ENCODE measurements at places on chromosomes 12 and 14.

- no peak for DNase-seq
- no peak overlapping the region for H3K27ac ChIP-seq
- peaks cover 38% of the 10 kb centered on the region for H3K36me3 ChIP-seq
- H3K27me3 ChIP-seq, result no peaks in the 10 kb centered on the region
These were observed 27.5 kb downstream of the RFLNA start for GRCh38 chr12:124322271-124322998.

DNA sequence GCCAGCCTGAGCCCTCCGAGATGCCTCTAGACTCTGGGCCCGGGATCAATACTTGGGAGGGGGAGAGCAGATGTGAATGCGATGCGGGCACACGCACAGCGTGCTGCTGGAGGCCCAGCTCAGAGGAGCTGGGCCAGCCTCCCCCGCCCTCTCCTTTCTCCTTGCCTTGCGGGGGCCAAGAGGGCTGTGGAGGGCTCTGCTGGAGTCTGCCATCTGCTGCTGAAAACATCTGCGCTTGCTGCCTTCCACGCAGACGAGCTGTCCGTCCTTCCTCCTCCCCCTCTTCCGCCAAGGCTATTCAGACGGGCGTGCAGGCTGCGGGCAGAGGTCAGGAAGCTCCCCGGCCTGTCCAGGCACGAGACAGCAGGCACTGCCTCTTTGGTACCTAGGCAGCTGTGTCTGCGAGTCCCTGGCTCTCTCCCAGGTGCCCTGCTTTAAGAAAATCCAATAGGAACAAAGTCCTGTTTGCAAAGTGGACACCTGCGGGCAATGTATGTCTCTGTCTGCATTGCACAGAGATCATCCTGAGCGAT lies 75.2 kb downstream of the SPRING1 start:
- no peaks in the 10 kb centered on the region for H3K36me3 ChIP-seq
- no peaks in the 10 kb centered on the region for H3K4me1 ChIP-seq
- no peak overlapping the region for H3K27ac ChIP-seq
- H3K27me3 ChIP-seq, result no peaks in the 10 kb centered on the region

- no peak overlapping the region for H3K27ac ChIP-seq
- no peaks in the 10 kb centered on the region for H3K27me3 ChIP-seq
- H3K4me1 ChIP-seq, result no peaks in the 10 kb centered on the region
- no peak for DNase-seq
- no peak overlapping the region for H3K4me3 ChIP-seq
These were observed 85.4 kb upstream of the HIF1A start for GRCh38 chr14:61609884-61610283.

GRCh38 chr14:26730929-26731618 lies 133.2 kb upstream of the NOVA1 start:
- no peaks in the 10 kb centered on the region for H3K27me3 ChIP-seq
- no peak overlapping the region for H3K27ac ChIP-seq
- no peaks in the 10 kb centered on the region for H3K36me3 ChIP-seq
- DNase-seq, result no peak
- no peaks in the 10 kb centered on the region for H3K4me1 ChIP-seq

DNA sequence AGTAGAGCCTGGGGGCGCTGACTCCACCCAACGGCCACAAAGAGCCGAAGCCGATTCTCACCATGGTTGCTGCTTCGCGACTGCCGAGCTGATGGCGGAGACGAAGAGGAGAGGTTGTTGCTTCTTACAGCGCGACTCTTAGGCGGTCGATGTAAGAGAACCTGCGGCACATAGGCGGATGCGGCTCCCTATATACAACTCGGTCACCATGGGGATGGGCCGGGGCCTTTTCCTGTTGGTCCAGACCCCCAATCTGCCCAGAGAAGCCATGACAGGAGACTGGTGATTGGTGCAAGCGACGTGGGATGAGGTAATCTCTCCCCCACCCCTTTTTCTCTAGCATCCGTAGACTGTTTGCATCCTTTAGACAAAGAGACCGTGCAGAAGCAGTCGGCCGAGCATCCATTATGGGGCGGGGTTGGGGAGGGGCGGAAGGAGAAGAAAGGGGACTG lies at the start of gene TUBA1A:
Gene TUBA1A (minus strand): TSS at position 165 of the 452 bp plus-strand sequence. CDS start 101 bp downstream, at position 64.
- H3K4me1 ChIP-seq, result peaks cover 7% of the 10 kb centered on the region
- H3K36me3 ChIP-seq, result peaks cover 17% of the 10 kb centered on the region
- H3K4me3 ChIP-seq, result peak within 1 kb of the TSS; percentile 97
- H3K27me3 ChIP-seq, result no peaks in the 10 kb centered on the region

DNA sequence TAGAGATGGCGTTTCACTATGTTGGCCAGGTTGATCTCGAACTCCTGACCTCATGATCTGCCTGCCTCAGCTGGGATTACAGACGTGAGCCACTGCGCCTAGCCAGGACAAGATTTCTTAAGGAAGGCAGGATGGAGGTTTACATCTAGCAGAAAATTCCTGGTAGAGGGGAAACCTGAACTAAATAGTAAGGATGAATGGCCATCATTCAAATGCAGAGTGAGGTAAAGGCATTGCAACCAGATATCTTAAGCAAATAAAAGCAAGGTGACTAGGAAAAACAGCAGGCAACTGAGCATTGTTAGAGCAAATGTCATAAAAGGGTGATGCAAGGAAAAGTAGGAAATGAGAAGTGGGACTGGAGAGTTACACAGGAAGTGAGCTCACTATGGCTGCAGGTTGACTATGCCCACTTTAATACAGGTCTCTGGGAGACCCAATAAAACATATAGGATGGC lies 133.0 kb downstream of the SOX5 start:
- no peaks in the 10 kb centered on the region for H3K27me3 ChIP-seq
- H3K27ac ChIP-seq, result no peak overlapping the region
- no peak overlapping the region for H3K4me3 ChIP-seq
- no peaks in the 10 kb centered on the region for H3K4me1 ChIP-seq

DNA sequence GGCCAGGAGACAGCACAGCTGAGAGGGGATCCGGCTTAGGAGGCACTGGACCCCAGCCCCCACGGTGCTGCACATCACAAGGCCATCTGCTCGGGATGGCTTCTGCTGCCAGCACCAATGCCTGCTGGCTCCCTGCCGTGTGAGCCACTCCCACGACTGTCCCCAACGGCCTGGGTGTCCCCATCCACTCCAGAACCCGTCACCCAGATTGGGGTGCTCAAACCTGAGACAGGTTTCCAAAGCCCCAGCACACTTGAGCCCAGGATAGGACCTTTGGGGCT lies 102.4 kb downstream of the RFLNA start:
- H3K4me1 ChIP-seq, result peaks cover 22% of the 10 kb centered on the region
- H3K27me3 ChIP-seq, result no peaks in the 10 kb centered on the region
- peak overlapping the region; percentile 90 for H3K27ac ChIP-seq
- H3K4me3 ChIP-seq, result no peak overlapping the region

- no peaks in the 10 kb centered on the region for H3K27me3 ChIP-seq
- H3K4me3 ChIP-seq, result no peak overlapping the region
- no peaks in the 10 kb centered on the region for H3K36me3 ChIP-seq
- no peak overlapping the region for H3K27ac ChIP-seq
These were observed 31.9 kb downstream of the TSPAN19 start for GRCh38 chr12:85004204-85004603.

GRCh38 chr14:22888662-22889061 lies 5.6 kb downstream of the REM2 start:
- peaks cover 3% of the 10 kb centered on the region for H3K4me1 ChIP-seq
- no peak for DNase-seq
- no peaks in the 10 kb centered on the region for H3K27me3 ChIP-seq
- H3K27ac ChIP-seq, result no peak overlapping the region

- H3K4me3 ChIP-seq, result no peak overlapping the region
- H3K4me1 ChIP-seq, result no peaks in the 10 kb centered on the region
- no peak for DNase-seq
These were observed 75.9 kb downstream of the DUSP16 start for GRCh38 chr12:12486661-12487240.

DNA sequence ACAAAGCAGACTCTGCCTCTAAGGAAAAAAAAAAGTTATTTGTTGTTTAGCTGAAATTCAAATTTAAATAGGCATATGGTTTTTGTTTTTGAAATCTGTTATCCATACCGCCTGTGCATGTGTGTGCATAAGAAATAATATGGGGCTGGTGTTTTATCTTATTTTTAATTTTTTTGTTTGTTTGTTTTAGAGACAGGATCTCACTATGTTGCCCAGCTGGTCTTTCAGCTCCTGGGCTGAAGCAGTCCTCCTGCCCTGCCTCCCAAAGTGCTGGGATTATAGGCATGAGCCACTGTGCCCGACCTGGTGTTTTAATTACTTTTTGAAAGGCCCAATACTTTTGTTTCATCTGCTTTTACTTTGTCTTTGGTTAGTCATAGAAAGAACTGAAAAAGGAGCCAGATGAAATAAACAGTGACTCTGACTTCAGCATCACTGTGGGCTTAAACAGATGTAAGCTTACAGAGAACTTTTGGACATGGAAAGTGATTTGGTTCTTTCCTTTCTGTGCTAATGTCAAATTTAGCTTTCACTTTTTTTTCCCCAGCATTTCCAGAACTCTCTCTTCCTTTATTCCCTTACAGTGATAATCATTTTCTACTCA lies 37.2 kb downstream of the SUPT16H start:
- H3K27ac ChIP-seq, result no peak overlapping the region
- DNase-seq, result no peak
- no peaks in the 10 kb centered on the region for H3K27me3 ChIP-seq
- H3K4me1 ChIP-seq, result no peaks in the 10 kb centered on the region
- H3K4me3 ChIP-seq, result no peak overlapping the region

DNA sequence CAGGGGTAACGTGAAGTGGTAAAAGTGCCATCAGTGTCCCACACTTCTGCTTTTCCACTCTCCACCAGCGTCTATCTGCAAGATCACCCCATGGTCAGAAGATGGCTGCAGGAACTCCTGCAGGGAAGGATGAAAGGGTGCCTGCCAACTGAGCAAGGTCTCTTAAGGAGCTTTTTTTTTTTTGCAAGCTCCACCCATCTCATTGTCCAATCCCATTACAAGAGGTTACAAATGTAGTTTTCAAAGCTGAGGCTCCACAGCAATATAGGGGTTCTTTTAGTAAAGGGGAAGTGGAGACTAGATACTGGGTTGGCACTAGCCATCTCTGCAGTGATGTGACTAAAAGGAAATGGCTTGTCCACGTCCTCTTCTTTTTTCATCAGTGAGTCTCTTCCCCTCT lies 5.9 kb upstream of the BHLHE41 start:
- H3K27me3 ChIP-seq, result no peaks in the 10 kb centered on the region
- no peak for DNase-seq
- no peak overlapping the region for H3K27ac ChIP-seq
- no peak overlapping the region for H3K4me3 ChIP-seq

GRCh38 chr14:96663491-96664067 lies 133.6 kb upstream of the VRK1 start:
- H3K4me1 ChIP-seq, result no peaks in the 10 kb centered on the region
- no peak overlapping the region for H3K27ac ChIP-seq
- no peaks in the 10 kb centered on the region for H3K27me3 ChIP-seq
- H3K36me3 ChIP-seq, result no peaks in the 10 kb centered on the region

- no peaks in the 10 kb centered on the region for H3K27me3 ChIP-seq
- no peaks in the 10 kb centered on the region for H3K36me3 ChIP-seq
- H3K4me3 ChIP-seq, result no peak overlapping the region
- no peak for DNase-seq
- no peaks in the 10 kb centered on the region for H3K4me1 ChIP-seq
- H3K27ac ChIP-seq, result no peak overlapping the region
These were observed 240.9 kb downstream of the DPF3 start for GRCh38 chr14:72653026-72653425.

- H3K36me3 ChIP-seq, result peaks cover 22% of the 10 kb centered on the region
- H3K27me3 ChIP-seq, result no peaks in the 10 kb centered on the region
- H3K4me3 ChIP-seq, result no peak overlapping the region
These were observed 110.0 kb downstream of the ESR2 start for GRCh38 chr14:64184103-64184729.

GRCh38 chr12:25052196-25052913 lies 103.5 kb upstream of the BCAT1 start:
- H3K27me3 ChIP-seq, result no peaks in the 10 kb centered on the region
- H3K27ac ChIP-seq, result no peak overlapping the region
- peaks cover 2% of the 10 kb centered on the region for H3K4me1 ChIP-seq
- no peaks in the 10 kb centered on the region for H3K36me3 ChIP-seq
- no peak for DNase-seq

DNA sequence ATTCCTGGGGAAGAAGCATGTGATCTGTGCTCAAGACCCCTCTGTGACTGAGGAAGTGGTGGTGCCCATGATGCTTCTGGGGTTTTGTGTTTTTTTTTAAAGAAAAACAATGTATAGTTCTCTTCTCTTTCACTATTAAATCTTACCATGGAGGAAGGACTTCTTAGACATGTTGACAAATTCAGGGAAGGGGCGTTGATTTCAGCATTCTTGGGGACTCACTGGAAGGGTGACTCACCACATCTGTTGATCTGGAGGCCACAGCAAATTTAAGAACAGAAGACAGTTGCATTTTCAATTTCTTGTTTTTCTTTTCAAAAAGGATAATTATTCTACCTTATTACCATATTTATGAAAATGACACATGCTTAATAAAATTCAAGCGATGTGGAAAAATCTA lies 152.9 kb upstream of the RTL1 start:
- no peaks in the 10 kb centered on the region for H3K36me3 ChIP-seq
- H3K27ac ChIP-seq, result no peak overlapping the region

DNA sequence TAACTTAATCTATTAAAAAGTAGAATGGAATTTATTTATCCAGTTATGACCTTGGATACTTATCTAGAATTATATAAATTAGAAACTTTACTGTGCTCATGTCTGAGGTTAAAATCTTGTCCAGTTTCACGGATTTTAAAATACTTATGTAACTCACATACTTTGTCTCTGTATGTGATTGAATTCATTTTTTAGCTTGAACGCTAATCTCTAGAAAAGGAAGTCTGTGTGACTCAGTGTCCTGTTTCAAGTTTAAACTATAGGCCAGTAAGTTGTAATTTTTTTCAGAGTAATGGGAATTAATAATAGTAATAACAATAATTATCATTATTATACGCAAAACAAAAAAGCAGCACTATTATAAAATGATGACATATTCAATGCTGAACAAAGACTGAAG lies 168.6 kb downstream of the CPNE8 start:
- no peaks in the 10 kb centered on the region for H3K4me1 ChIP-seq
- no peaks in the 10 kb centered on the region for H3K36me3 ChIP-seq
- no peak for DNase-seq
- H3K27me3 ChIP-seq, result no peaks in the 10 kb centered on the region

DNA sequence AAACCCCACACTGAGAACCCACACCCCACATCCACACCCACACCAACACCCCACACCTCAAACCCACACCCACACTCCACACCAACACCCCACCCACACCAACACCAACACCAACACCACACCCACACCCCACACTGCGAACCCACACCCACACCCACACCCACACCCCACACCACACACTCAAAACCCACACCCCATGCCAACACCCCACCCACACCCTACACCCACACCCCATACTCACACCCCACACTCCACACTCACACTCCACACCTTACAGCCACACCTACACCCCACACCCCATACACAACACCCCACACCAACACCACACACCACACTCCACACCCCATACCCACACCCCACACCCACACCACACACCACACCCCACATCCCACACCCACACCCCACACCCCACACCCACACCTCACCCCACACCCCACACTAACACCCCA lies 38.0 kb downstream of the TMEM120B start:
- no peak overlapping the region for H3K27ac ChIP-seq
- no peaks in the 10 kb centered on the region for H3K36me3 ChIP-seq
- no peaks in the 10 kb centered on the region for H3K27me3 ChIP-seq
- no peak overlapping the region for H3K4me3 ChIP-seq
